ENCODE measurements at places on chromosomes 7 and 10.

DNA sequence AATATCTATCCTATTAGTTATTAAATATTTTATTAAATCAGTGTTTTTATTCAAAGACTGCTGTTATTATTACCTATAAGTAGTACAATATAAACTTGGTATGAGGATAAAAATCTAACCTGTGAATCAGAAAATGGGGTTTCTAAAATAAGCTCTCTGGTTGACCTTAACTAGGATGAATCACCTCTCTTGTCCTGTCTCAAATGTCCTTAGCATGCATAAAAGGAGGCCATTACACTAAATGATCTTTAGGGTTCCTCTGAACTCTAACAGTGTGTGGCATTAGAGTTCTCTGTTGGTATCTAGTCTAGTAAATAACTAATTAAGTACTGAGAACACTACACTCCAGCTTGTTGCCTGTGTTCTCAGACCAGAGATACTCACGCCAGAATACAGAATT is 143.1 kb upstream of the LRRTM3 start:
- DNase-seq, result no peak

DNA sequence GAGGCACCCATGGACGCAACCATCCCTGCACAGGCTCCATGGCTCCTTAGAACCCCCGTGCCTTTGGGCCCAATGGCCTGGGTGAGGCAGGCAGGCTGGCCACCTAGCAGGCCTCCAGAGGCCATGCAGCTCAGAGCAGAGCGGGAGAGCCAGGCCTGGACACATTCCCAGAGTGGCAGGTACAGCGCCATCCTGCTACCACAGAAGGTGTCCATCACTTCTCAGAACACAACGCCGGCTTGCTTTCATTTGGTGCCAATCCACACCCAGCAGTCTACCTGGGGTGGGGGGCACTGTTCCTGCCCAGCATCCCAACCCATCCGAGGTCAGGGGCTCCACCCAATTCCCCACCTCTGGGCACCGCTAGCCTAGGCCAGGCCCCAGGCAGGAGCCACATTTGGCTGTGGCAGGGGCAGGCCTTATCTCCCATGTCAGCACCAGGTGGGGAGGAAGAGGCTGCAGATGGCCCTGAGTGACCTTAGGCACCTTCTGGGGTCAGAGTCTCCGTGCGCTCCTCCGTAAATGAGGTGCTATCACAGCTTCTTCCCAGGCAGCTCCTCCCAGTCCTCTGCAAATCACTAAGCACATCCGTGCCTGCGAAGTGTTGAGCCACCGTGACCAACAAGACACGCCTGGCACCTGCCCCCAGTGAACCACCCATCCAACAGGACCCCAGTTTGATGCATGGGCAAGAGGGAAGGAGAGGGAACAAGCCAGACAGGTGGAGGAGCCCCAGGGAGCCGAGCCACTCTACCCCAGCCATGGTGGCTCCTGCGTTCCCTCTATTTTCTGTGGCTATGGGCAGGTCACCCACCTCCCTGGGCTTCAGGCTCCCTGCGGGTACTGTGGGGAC is 14.2 kb downstream of the KCNH2 start:
- no peak for DNase-seq

DNA sequence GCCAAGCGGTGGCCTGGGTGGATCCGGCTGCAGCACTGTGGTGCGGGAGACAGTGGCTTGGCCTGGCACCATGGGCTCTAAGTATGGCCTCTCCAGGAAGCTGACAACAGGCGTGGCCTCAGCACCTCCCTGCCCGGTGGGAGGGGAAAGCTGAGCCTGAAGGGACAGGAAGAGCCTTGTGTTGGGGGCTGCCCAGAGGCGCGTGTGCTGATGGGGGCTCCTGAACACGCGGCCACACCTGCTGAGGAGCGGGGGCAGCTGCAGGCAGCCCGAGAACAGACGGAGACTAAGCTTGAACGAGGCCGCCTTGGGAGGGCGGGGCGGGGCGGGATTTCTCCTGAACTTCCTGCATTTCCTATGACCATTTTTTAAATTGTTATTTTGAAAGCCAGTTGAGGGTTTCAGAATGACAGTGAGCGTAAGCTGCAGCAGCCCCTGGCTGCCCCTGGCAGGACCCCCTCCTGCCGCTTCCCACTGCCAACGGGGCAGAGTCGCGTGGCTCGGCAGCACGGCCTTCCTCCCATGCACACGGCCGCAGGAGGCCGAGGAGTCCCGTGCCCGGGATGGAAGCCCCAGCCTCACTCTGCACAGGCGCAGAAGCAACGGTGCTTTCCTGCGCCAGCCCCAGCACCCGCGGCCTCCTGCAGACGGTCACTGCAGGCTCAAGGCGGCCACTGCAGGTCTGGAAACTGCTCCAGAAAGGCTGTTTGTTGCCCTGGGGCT is 43.2 kb downstream of the DPYSL4 start:
- DNase-seq, result peak; percentile 17

DNA sequence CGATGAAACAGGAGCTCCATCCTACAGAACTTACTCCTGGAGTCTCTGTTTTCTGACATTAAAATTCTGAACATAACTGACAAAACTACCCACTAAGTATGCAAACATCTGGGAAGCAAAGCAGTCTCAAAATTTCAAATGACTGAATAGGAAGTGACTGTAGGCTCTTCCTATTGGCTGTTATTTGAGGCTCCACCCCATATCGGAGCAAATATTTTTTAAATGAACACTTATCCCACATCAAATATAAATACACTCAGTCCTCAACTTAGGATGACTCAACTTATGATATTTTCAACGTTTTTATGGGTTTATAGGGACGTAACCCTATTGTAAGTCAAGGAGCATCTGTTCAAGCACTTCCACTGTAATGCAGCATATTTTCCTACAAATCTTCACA is 8.8 kb downstream of the HSPA12A start:
- no peak for DNase-seq

GRCh38 chr10:68302503-68302823 is 29.4 kb upstream of the HNRNPH3 start:
- no peak for DNase-seq

DNA sequence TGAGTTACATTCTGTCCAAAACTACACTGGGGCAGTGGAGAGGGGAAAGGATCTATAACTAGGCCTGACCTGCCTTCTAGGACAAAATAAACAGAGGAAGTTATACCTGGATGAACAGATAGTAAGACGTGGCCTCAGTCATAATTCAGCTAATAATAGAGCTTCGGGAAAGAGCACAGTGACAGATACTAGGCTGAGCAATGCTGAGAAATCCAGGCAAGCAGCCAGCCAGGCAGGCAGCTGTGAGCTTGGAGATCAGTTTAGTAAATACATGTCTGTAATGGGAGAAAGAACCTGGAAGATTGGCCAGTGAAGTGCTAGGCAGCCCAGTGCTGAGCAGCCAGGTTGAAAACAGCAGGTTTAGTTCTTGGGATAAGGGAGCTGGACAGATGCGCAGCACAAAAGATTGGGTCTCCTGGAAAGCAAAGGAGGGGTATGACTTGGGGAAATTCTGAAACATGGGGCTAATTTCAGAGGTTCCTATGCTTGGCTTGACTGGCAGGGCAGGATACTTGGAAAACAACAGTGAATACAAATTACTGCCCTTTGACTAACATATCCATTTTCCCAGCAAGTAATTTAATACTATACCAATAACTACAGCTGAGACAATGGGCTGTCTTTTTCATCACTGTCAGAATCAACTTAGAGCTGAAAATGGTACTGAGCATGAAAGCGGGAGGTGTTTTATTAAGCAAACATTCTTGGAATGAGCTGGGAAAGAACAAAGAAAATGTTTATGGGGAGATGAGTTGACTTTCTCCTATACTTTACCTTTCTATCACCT is 140.8 kb downstream of the DGKB start:
- DNase-seq, result no peak

GRCh38 chr7:11748884-11749283 is 83.1 kb downstream of the THSD7A start:
- DNase-seq, result no peak

DNA sequence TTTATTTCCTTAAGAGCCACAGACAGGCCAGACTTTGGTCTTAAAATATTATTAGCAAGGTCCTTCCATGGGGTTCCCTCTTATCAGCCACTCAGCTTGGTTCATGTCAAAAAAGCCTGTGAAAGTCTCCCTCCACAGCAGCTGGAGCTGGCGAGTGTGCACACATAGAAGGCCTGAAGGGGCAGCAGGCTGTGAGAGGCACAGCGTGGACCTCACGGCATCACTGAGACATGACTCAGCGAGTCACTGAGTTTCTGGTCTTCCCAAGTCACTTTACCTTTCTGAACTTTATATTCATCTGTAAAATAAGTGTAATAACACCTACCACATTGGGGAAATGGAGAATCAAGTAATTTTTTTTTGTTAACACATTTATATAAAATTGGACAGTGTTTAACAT is 8.7 kb downstream of the TAF3 start:
- no peak for DNase-seq

- no peak for DNase-seq
Measured at GRCh38 chr10:8273749-8274148, 219.3 kb downstream of the GATA3 start.

DNA sequence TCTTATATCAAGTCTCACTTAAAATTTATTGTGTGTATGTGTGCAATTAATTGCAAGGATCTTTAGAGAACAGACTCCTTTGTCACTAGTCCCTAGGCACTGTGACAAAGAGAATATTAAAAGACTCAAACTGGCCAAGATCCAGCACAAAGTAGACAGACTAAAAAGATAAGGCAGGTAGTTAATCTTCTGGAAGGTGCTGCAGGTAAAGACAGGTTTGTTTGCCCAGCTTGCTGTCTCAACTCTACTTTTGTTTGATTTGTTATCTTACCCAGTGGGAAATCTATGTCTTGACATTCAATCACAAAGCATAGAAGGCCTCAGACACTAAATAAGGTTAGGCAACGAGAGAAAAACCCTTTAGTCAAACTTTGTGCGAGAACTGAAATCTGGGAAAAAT is 807.9 kb upstream of the LRRN3 start:
- no peak for DNase-seq

DNA sequence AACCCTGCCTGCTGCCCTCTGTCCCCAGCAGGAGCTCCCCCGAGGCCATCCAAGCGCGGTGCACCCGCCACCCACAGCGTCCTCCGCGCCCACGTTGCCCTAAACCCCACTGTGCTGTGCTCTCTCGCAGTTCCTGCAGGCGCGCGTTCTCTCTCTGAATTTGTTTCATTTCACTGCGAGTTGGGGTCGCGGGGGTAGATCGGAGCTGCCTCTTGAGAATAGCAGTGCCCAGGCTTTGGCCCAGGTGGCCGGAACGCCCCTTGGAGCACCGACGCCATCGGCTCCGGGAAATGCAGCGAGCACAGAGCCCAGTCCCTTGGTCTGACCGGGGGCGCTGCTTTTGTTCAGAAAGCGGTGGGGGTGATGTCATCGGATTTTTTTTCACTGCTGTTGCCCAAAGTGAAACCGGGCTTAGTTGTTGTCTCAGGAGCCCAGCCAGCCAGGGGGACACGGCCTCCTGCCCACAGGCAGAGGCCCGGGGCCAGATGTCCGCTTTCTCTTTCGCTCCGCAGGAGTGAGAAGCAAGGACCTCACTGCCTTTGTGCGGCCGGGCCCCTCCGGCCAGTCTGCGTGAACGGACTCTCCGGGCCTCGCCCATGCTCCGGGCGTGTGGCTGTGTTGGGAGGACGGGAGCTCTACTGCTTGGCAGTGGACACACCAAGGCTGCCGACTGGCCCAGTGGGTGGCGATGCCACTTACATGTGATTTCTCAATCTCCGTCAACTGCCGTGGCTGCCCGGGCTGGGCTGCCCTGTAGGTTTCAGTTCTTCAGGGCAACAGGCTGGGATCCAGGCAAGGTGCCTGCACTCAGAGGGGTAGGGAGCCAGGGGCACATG is 43.1 kb downstream of the FOXK1 start:
- DNase-seq, result no peak

GRCh38 chr7:47432671-47433563 is 149.0 kb downstream of the TNS3 start:
- no peak for DNase-seq

GRCh38 chr10:21972584-21972983 is 30.9 kb downstream of the DNAJC1 start:
- DNase-seq, result no peak

DNA sequence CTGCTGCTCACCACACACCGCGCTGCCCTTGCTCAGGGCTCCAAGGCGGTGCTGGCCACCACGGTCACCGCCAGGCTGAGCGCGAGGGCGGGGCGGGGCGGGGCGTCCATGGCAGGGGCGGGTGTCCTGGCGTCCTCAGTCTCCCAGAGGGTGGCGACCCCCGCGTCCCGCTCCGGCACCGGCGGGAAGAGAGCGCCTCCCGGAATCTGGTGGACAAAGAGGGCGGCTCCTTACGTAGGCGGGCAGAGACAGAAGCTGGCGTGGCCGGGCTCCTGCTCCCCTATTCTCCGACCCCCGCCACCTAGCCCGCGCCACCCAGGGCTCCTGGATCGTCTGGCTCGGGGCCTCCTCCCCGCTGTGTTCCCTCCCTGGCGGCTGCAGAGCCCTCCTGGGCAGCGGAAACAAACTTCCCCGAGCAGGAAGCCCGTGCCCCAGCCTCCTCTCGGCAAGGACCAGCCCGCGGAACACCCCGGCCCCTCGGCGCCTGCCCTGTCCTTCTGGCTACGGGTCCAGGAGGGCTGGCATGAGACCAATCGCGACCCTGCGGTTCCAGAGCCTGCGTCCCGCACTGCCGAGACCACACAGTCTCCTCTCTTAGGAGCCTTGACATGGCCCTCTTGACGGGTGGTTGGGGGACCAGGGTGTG is 133.8 kb upstream of the ZNF92 start:
- no peak for DNase-seq
